ENCODE measurements at places on chromosomes 16 and 17.

DNA sequence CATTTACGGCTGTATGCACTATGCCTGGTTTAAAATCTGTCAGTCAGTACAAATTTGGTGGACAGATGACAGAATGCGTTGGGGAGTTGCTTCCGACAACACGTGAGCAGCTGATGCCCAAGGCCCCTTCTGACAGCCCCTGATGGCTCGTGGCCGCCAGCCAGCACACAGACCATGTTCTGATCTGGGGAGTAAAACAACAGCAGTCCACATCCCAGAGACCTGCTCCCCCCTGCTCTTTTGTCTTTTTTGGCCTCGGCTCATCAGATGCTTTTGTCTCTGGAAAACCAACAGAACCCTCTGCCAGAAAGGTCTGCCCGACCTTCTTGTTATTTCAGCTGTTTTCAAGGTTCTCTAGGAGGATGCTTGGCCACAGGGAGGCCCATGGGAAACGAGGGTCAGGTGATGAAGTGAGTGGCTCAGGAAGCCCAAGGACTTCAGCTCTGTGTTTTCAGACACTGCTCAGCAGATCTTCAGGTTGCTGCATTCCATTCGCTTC lies 10.8 kb downstream of the ARSG start:
- no peak for DNase-seq

DNA sequence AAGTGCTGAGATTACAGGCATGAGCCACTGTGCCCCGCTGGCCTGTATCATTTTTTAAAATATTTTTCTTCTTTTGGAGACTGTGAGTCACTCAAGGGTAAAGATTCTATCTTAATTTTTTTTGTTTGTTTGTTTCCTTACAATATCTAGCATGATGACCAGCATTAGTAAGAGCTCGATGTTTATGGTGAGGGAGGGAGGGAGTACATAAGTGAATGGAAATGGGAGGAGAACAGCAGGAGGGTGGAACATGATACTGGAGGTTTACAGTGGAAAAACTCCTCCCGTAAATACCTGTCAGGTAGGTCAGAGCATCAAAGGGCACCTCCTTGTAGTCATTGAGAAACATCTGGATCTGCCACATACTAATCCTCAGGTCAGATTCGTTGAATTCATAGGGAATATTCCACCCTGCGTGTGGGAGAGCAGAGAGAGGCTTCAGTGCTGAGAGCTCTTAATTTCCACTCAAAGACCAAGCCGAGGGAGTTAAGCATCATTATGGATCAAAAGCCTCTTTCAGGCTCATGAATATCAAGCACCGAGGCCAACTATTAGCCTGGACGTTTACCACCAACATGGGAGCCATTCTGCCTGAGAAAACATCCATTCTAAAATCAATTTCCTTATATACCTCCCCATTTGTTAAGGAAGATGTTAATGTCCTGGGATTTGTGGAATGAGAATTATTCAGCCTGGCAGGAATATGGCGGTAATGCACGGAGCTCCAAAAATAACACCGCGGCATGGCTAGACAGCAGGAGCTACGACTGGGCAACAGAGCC lies 51.8 kb downstream of the LYRM1 start:
- no peak for DNase-seq

DNA sequence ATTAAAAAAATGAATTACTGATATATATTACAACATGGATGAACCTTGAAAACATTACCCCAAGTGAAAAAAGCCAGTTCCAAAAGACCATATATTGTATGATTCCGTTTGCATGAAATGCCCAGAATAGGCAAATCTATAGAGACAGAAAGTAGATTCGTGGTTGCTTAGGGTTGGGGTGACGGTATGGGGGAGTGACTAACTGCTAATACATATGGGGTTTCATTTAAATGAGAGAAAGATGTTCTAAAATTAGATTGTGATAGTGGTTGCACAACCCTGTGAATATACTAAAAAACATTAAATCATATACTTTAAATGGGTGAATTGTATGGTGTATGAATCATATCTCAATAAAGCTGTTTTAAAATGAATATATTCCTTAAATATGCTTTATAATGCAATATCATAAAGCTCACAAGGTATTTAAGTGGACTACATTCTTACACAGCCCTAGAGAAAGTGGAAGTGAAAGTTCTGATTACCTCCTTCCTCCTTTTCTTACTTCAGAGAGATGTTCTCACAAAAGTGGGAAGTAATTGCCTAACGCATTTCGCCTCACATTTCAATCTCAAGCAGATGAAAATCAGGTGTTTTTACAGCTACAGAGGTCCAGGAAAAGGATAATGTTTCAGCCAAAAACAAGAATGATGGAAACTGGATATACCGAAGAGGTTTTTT lies 142.7 kb upstream of the GNAO1 start:
- DNase-seq = peak; percentile 81

GRCh38 chr17:45144199-45145034 lies 3.9 kb upstream of the HEXIM1 start:
- DNase-seq = no peak

DNA sequence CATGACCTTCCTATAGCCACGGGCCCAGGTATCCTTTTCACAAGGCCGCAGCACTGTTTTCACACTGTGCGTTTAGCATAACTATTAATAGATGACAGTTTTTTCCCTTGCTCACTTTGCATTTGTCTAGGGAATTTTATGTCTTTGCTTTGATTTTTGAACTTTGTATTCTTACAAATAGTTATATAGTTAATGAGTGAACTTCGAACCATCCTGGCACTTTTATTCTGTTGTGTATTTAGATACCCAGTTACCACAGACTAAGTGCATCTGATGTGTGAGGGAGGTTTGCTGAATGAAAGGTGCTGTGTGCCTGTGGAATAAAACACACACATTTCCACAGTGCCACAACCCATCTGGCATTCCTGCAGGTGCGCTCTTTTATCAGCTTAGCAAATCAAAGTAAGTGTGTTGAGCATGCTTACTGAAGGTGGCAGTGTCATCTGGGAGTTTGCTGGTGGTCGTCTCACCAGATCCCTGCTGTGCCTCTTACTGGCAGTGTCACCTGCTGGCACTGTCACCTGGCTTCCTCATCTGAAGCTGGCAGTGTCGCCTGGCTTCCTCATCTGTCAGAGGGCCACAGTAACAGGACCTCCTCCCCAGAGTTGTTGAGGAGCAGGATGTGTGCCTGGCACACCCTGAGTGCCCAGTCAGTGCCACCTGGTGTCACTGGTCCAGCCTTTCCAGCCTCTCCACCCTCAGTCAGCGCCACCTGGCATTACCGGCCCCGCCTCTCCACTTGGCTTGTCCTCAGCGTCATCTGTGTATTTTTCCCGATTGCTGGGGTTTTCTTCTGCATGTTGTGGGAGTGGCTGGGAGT lies 37.6 kb downstream of the USP10 start:
- DNase-seq = no peak

DNA sequence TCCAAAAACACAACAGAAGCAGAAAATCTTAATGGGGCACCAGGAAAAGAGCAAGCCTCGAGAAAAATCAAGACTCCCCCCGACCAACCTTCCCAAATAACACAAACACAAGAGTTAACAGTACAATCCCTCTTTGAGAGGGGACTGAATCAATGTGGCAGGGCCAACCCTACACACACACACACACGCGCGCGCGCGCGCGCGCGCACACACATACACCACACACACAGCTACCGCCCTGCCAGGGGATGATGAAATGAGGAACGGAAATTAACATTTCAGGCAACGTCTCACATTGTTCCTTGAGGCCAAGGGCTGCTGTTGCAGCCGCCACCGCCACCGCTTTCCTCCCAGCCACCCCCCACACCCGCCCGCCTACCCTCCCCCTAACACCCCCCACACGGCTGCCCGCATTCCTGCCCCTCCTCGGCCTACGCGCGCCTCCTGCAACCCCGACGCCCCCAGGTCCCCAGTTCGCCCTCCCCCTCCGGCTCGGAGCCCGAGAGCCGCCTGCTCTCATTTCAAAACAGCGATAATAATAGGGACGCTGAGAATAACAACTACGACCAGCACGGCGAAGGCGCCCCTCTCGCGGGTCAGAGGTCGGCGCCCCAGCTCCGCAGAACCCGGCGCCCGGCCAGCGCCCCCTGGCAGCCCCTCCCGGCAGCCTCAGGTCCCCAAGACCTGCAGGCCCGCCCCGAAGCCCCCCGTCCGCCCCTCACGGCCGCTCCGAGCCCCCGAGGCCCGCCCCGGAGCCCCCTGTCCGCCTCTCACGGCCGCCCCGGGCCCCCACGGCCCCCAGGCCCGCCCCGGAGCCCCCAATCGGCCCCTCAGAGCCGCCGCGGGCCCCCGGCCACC lies 1.1 kb downstream of the ANKRD11 start:
- DNase-seq = peak; percentile 91

GRCh38 chr16:86337581-86338402 lies 172.5 kb upstream of the FOXF1 start:
- DNase-seq = no peak

DNA sequence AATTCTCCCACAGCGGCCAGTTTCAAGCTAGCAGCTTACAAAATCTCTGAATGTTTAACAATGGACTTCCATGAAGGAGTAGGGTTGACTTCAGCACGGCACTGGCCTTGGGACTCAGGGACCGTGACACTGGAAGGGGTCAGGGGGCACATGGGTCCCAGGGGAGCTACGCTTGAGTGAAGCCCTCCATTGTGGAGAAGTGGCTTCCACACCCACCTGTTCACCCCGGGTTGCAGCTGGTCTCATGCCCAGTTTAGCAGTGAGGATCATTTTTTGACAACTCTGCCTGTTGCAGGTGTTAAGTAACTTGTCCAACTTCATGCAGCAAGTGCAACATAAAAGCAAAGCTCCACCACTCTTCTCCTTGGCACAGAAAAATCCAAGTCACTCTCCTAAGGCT lies 510.2 kb downstream of the CDH13 start:
- DNase-seq = no peak

- DNase-seq = no peak
Measured at GRCh38 chr16:58723109-58723508, 11.0 kb downstream of the GOT2 start.

DNA sequence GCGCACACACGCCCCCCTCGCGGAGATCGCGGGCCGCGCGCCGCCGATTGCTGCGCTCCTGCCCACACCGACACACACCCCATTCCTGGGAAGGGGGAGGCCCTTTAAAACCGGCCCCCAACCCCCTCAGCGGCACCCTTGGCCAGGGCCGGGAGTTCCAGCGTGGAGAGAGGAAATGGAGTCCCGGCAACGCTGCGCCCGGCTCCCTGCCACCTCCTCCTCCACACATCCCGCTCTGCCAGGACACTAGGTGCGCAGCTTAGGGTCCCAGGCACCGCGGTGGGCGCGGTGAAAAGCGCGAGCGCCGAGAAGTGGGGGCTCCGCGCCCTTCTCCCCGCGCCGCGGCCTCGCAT lies 397 bp downstream of the CDC42EP4 start:
- DNase-seq = no peak

DNA sequence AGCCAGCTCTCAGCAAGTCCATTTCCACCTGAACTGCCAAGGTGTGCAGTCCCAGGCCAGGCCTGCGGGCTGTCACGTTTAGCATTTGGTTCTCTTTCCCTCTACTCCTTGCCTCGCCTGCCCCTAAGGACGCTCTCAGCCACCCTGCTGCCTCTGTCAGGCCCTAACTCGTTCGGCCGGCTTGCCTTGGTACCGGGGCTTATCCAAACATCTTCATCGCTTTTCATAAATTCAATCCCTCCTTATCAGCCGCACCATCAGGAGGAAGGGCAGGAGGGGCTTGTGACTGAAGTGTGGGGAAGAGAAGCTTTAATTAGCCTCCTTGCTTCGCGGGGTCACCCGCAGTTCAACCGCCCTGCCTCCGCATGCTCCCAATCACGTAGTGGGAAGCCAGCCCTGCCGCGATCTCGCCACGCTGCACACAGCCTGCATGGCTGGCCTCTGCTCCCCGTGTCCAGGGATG lies 231.1 kb downstream of the SOX9 start:
- no peak for DNase-seq

DNA sequence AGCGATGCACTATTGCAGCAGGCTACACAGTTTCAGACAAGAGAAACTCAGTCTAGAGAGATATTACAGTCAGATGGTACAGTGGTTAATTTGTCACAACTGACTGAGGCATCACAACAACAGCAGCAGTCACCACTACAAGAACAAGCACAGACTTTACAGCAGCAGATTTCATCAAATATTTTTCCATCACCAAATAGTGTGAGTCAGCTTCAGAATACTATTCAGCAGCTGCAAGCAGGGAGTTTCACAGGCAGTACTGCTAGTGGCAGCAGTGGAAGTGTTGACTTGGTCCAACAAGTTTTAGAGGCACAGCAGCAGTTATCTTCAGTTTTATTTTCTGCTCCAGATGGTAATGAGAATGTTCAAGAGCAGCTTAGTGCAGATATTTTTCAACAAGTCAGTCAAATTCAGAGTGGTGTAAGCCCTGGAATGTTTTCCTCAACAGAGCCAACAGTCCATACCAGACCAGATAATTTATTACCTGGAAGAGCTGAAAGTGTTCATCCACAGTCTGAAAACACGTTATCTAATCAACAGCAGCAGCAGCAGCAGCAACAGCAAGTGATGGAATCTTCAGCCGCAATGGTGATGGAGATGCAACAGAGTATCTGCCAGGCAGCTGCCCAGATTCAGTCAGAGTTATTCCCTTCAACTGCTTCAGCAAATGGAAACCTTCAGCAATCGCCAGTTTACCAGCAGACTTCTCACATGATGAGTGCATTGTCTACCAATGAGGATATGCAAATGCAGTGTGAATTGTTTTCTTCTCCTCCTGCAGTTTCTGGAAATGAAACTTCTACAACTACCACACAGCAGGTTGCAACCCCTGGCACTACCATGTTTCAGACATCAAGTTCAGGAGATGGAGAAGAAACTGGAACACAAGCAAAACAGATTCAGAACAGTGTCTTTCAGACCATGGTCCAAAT lies 34.1 kb downstream of the NQO1 start:
- DNase-seq = no peak

DNA sequence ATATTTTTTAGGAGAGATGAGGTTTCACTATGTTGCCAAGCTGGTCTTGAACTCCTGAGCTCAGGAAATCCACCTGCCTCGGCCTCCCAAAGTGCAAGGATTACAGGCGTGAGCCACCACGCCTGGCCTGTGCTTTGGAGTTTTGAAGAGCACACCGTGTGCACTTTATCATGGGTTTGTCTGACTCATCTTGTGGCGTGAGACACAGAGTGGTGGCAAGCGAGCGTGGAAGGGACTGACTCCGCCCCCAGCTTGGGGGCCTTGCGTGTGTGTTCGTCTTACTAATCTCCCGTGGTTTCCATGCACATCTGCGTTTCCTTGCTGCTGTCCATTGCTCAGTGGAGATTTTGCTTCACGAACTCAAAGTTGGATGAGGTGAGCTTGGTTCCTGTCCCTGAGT lies 22.9 kb downstream of the CRAMP1 start:
- no peak for DNase-seq

- no peak for DNase-seq
Measured at GRCh38 chr16:924063-924462, 46.7 kb downstream of the LMF1 start.

DNA sequence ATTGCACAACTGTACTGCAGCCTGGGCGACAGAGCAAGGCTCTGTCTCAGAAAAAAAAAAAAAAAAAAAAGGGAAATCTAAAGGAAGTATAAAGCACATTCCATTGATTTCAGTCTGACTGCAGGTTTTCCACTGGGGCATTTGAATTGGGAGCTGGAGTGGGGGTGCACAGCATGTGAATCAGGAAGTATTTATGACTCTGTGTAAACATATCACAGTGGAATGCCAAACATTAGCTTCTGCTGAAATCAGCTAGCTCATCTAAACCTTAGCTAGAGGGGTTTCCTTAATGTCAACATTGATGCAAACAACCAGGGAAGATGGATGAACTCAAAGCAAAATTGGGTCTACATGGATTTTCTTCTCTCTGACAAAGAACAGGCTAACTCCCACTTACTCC lies 641.0 kb upstream of the EEF2KMT start:
- no peak for DNase-seq

GRCh38 chr16:4625560-4626159 lies 1.0 kb downstream of the MGRN1 start:
- DNase-seq = no peak
